ENCODE measurements at places on chromosomes 6 and 20.

GRCh38 chr20:63837479-63837878, 6.4 kb upstream of the ZBTB46 start:
- DNase-seq: no peak

- no peak for DNase-seq
Measured at GRCh38 chr6:17331238-17331637, 50.1 kb downstream of the RBM24 start.

GRCh38 chr20:33192912-33193501, 24.1 kb upstream of the BPIFA3 start:
- no peak for DNase-seq

DNA sequence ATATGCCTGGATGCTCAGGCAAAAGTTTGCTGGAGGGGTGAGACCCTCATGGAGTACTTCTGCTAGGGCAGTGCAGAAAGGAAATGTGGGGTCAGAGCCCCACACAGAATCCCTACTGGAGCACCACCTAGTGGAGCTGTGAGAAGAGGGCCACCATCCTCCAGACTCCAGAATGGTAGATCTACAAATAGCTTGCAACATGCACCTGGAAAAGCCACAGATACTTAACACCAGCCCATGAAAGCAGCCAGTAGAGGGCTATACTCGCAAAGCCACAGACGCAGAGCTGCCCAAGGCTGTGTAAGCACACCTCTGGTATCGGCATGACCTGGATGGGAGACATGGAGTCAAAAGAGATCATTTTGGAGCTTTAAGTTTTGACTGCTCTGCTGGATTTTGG, 60.7 kb upstream of the GJE1 start:
- no peak for DNase-seq

GRCh38 chr20:19512886-19513677, 245.0 kb upstream of the RIN2 start:
- DNase-seq: no peak

GRCh38 chr20:46037036-46037435, 8.0 kb downstream of the SLC12A5 start:
- no peak for DNase-seq

GRCh38 chr6:68343901-68344300, 291.2 kb upstream of the ADGRB3 start:
- DNase-seq: no peak

Data from epithelial cell of prostate (primary cell).